ENCODE measurements at places on chromosomes 7 and 10. TPM values are rescaled to one million over a fixed set of nuclear protein-coding genes. Genes with fewer than 3 reads are reported as not detected.

GIMAP4 gene
- total RNA-seq: 135 TPM

RASSF4 gene
- total RNA-seq: 14.3 TPM

LLCFC1 gene
- not detected for total RNA-seq

ABCC2 gene
- 1.0 TPM for total RNA-seq

CTAGE4 gene
- 0.18 TPM for total RNA-seq

PHYH gene
- total RNA-seq: 7.9 TPM

NRCAM gene
- total RNA-seq: 57.6 TPM

PTF1A gene
- not detected for total RNA-seq

PSD gene
- 0.28 TPM for total RNA-seq

OIT3 gene
- total RNA-seq: 0.09 TPM

SLC13A4 gene
- total RNA-seq: not detected

CCDC146 gene
- 1.4 TPM for total RNA-seq

UNCX gene
- not detected for total RNA-seq

BMI1 gene
- total RNA-seq: 27.5 TPM

LFNG gene
- total RNA-seq: 24.8 TPM

PNLIP gene
- not detected for total RNA-seq

IFIT1 gene
- 1.8 TPM for total RNA-seq

RNF32 gene
- 0.19 TPM for total RNA-seq

SLC18A2 gene
- total RNA-seq: not detected

FAM180A gene
- total RNA-seq: not detected

FGFR2 gene
- 0.09 TPM for total RNA-seq

ATOH7 gene
- total RNA-seq: not detected
